ENCODE measurements at places on chromosomes 1 and 21.

DNA sequence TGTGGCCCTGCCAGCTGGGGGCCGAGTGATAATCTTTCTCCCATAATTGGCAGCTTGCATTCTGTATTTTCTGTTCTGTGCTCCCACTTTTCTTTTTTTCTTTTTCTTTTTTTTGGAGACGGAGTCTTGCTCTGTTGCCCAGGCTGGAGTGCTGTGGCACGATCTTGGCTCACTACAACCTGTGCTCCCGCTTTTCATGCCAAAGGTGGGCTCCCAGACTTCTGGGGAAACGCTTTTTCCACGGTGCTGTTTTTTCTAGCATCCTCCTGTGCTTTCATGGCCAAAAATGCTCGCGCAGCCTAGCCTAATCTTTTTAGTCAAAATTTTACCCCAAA lies 585 bp upstream of the AHCTF1 start:
- H3K4me1 ChIP-seq = peaks cover 18% of the 10 kb centered on the region
- DNase-seq = no peak
- peak overlapping the region; percentile 80 for H3K4me3 ChIP-seq
- H3K27ac ChIP-seq = peak overlapping the region; percentile 98
- H3K36me3 ChIP-seq = no peaks in the 10 kb centered on the region

GRCh38 chr1:54371038-54371941 lies 34.9 kb downstream of the SSBP3 start:
- no peak for DNase-seq
- peaks cover 34% of the 10 kb centered on the region for H3K36me3 ChIP-seq
- peaks cover 23% of the 10 kb centered on the region for H3K4me1 ChIP-seq
- H3K27ac ChIP-seq = peak overlapping the region; percentile 67
- no peak overlapping the region for H3K4me3 ChIP-seq

GRCh38 chr1:242196101-242196500 lies 197.2 kb upstream of the MAP1LC3C start:
- H3K4me1 ChIP-seq = no peaks in the 10 kb centered on the region
- H3K4me3 ChIP-seq = no peak overlapping the region
- no peak overlapping the region for H3K27ac ChIP-seq
- no peaks in the 10 kb centered on the region for H3K27me3 ChIP-seq

- H3K4me1 ChIP-seq = no peaks in the 10 kb centered on the region
- no peak for DNase-seq
- H3K4me3 ChIP-seq = no peak overlapping the region
- H3K27ac ChIP-seq = no peak overlapping the region
- H3K36me3 ChIP-seq = no peaks in the 10 kb centered on the region
- H3K27me3 ChIP-seq = no peaks in the 10 kb centered on the region
Measured at GRCh38 chr1:168365719-168366479, 85.2 kb downstream of the TBX19 start.

DNA sequence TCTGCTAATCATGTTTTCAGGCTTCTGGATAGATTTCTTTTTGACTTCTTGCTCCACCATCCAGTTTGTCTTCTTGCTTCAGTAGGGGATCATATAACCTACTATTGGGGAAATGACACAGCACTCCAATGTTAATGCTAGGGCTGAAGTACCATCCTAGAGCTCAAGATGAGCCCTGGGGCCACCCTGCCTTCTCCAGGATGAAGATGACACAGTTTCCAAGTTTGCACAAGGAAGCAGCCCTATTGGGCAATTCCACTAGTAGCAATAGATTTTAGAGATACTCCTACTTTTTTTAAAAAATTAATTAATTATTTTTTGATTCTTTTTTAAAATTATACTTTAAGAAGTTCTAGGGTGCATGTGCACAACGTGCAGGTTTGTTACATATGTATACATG lies 11.3 kb upstream of the KLF18 start:
- no peaks in the 10 kb centered on the region for H3K36me3 ChIP-seq
- H3K4me3 ChIP-seq = no peak overlapping the region
- DNase-seq = no peak
- H3K27me3 ChIP-seq = no peaks in the 10 kb centered on the region
- H3K27ac ChIP-seq = no peak overlapping the region

DNA sequence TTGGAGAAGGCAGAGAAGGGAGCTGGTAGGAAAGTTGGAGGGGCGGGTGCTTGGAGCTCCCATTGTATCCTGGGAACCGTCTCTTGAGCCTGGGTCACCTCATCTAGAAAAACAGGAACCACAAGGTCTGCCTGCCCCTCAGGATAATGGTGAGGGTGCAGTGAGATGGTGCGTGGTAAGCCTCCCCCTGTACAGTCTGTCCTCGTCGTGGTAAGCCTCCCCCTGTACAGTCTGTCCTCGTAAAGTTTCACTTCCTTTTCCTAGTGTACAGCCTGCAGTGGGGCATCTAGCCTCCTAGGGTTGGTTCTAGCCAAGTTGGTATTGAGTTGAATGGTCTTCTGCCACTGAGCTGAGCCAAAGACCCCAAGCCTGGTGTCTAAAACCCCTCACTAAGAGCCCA lies 66.5 kb upstream of the IGSF21 start:
- peak overlapping the region; percentile 49 for H3K27ac ChIP-seq
- H3K27me3 ChIP-seq = no peaks in the 10 kb centered on the region
- DNase-seq = no peak
- no peak overlapping the region for H3K4me3 ChIP-seq

GRCh38 chr1:113094506-113094905 lies 21.5 kb downstream of the LRIG2 start:
- no peak overlapping the region for H3K4me3 ChIP-seq
- no peaks in the 10 kb centered on the region for H3K27me3 ChIP-seq
- no peak for DNase-seq
- H3K4me1 ChIP-seq = no peaks in the 10 kb centered on the region

DNA sequence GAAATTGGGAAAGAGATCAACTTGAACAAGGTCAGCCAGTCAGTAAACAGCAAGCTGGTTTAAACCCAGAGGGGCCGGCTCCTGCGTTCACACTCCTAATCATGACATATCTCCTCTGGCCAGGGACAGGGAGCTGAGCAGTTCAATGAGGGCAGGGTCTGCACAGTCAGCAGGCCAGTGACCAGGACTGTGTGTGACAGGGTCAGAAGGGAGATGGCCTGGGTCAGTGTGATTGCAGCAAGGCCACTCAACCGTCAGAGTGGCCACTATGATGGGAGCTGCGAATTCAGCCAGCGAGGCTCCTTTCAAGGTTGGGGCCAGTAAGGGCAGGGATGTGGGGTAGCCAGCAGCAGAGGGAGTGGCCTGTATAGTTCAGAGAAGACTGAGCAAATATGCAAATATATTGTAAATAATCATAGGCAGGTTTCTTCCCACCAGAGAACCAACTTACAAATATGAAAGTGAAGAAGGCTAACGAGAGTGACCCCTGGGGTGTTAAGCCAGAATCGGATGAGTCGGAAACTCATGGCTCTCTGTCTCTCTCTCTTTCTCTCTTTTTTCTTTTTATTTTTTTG lies 20.0 kb downstream of the NOL9 start:
- DNase-seq = no peak
- H3K4me3 ChIP-seq = no peak overlapping the region
- H3K36me3 ChIP-seq = peaks cover 31% of the 10 kb centered on the region
- no peaks in the 10 kb centered on the region for H3K27me3 ChIP-seq
- H3K27ac ChIP-seq = no peak overlapping the region

DNA sequence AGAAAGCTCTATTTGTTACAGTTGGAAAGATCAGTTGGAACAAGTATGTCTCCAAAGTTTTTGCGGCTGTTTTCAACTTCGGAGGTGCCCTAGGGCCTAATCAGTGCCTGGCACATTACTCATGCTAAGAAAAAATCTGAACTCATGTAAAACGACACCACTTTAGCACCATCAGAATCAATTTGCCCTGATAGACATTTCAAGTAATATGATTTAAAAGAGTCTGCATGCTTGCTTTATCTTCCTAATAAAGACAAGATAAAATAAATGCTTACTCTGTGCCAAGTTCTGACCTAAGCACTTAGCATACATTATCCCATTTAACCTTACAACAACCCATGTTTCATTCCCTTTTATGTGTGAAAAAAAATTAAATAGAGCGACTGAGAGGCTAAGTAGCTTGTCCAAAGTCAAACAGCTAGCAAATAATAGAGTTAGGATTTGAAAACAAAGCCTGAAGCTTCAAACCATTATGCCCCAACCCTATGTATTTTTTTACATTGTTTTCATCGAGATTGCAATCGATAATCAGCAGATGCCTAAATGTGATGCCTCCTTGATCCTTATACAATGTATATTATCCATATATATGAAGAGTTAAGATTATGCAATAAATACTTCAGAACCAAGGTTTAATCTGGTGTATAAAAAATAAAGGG lies 91.3 kb downstream of the DENND1B start:
- no peak for DNase-seq
- H3K27ac ChIP-seq = no peak overlapping the region
- H3K4me1 ChIP-seq = no peaks in the 10 kb centered on the region

DNA sequence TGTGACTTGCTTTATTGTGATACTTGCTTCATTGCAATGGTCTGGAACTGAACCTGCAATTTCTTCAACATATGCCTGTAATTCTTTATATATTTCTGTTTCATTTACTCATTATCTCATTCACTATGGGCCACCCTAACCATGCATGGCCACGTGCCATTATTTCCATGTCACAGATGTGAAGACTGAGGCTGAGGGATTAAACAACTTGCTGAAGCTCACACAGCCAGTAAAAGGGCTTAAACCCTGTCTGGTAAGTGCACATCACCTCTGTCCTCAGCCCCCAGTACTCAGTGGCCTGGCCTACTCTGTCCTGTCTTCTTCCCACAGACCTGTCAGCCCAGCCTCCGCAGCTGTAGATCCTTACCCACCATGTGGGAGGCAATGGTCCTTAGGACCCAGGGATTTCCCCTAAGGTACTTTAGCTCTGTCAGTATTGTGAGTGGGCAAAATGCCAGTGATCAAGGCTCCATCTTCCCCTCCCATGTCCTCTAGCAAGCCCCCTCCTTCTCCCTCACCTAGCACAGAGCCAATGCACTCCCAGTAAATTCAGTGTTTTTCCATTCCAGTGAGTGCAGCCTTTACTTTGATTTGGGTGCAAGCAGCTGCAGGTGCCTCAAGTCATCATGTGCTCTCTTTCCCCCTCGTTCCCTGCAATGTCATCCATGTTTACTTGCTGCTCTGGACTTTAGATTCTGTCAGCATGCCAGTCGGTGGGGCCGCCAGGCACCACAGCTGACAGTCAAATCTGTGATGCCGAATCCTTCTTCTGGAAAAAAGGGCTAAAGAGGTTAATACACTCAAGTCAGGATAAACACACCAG lies 228.2 kb upstream of the PROX1 start:
- H3K27me3 ChIP-seq = no peaks in the 10 kb centered on the region
- no peak for DNase-seq
- no peak overlapping the region for H3K4me3 ChIP-seq
- no peaks in the 10 kb centered on the region for H3K36me3 ChIP-seq
- no peak overlapping the region for H3K27ac ChIP-seq

DNA sequence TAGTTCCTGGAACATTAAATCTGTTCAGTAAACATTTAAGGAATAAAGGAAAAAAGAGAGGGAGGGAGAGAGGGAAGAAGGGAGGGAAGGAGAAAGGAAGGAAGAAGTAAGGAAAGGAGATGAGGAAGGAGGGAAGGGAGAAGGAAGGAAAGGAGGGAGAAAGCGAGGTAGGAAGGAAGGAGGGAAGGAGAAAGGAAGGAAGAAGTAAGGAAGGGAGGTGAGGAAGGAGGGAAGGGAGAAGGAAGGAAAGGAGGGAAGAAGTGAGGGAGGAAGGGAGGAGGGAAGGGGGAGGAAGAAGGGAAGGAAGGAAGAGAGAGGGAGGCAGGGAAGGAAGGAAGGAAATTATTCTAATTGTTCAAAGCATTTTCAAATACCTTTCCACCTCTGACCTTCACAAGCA lies 77.2 kb upstream of the JUN start:
- no peak overlapping the region for H3K4me3 ChIP-seq
- no peak overlapping the region for H3K27ac ChIP-seq
- peaks cover 10% of the 10 kb centered on the region for H3K4me1 ChIP-seq
- no peak for DNase-seq
- H3K27me3 ChIP-seq = no peaks in the 10 kb centered on the region
- no peaks in the 10 kb centered on the region for H3K36me3 ChIP-seq

DNA sequence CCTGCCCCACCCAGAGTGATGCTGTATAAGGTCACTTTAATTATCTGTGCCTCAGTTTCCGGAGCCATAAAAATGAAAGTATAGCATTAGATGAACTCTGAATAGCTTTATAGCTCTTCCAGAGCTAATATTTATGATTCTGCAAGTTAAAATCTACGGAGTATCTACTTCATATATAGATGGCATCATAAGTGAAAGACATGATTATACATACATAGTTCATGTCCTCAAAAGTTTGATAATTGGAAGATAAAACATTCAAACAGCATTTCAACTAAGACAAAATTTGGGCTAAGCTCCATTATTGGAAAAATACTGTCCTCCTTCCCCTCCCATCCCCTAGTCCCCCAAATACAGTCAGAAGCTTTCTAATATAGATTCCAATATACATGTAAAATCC lies 4.2 kb downstream of the AKT3 start:
- H3K27me3 ChIP-seq = peaks cover 21% of the 10 kb centered on the region
- H3K27ac ChIP-seq = no peak overlapping the region
- no peak for DNase-seq

- peaks cover 39% of the 10 kb centered on the region for H3K36me3 ChIP-seq
- H3K27ac ChIP-seq = no peak overlapping the region
- no peak for DNase-seq
- no peaks in the 10 kb centered on the region for H3K4me1 ChIP-seq
- H3K27me3 ChIP-seq = no peaks in the 10 kb centered on the region
Measured at GRCh38 chr1:62621907-62622306, 24.6 kb downstream of the ANGPTL3 start.

DNA sequence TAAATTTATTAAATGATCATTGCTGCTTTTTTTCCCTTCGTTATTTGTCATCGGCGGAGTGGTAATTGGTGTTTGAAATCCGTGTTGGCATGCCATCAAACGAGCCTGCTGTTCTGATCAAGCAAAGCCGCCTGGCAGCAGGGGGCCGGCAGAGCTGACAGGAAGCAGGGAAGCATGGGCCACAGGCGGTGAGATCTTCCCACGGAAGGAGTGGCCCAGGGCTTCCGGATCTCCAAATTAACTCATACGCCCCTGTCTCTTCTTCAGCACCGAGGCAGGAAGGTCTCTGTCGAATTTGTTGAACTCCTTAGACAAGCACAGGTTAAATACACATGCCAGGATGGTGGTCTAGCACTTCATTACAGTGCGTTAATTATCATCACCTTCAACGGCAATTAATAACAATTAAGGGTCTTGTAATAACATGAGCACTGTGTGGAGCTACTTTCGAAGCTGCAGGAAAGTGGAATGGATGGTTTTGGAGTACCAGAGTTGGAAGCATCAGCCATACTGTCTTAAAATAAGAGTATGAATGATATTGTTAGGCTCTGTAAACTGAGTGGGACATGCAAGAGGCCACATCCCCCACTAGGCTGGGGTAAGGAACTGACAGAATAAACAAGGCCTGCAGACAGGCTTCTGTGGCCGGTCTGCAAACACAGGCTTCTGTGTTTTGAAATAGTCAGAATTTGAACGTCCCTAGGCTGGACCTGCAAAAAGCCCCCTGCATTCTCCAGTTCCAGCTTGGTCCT lies 199.4 kb upstream of the DAB1 start:
- no peak for DNase-seq
- no peak overlapping the region for H3K4me3 ChIP-seq
- H3K36me3 ChIP-seq = no peaks in the 10 kb centered on the region
- no peaks in the 10 kb centered on the region for H3K27me3 ChIP-seq
- peaks cover 4% of the 10 kb centered on the region for H3K4me1 ChIP-seq

GRCh38 chr1:101264697-101265096 lies 27.9 kb downstream of the S1PR1 start:
- H3K27ac ChIP-seq = no peak overlapping the region
- no peaks in the 10 kb centered on the region for H3K27me3 ChIP-seq
- no peak for DNase-seq

GRCh38 chr1:46039571-46040052 lies 92.8 kb downstream of the PIK3R3 start:
- peaks cover 7% of the 10 kb centered on the region for H3K36me3 ChIP-seq
- H3K27me3 ChIP-seq = no peaks in the 10 kb centered on the region
- peak overlapping the region; percentile 28 for H3K27ac ChIP-seq
- peaks cover 9% of the 10 kb centered on the region for H3K4me1 ChIP-seq
- DNase-seq = no peak

- DNase-seq = no peak
- no peaks in the 10 kb centered on the region for H3K36me3 ChIP-seq
Measured at GRCh38 chr1:23980728-23981070, 572 bp upstream of the SRSF10 start.
